ENCODE measurements at places on chromosomes 4 and X.

GRCh38 chrX:92209936-92210335, 430.8 kb downstream of the PCDH11X start:
- DNase-seq: no peak

GRCh38 chr4:1096841-1097240, 16.5 kb downstream of the RNF212 start:
- DNase-seq: no peak

GRCh38 chrX:9775930-9776329, 10.3 kb upstream of the GPR143 start:
- no peak for DNase-seq

DNA sequence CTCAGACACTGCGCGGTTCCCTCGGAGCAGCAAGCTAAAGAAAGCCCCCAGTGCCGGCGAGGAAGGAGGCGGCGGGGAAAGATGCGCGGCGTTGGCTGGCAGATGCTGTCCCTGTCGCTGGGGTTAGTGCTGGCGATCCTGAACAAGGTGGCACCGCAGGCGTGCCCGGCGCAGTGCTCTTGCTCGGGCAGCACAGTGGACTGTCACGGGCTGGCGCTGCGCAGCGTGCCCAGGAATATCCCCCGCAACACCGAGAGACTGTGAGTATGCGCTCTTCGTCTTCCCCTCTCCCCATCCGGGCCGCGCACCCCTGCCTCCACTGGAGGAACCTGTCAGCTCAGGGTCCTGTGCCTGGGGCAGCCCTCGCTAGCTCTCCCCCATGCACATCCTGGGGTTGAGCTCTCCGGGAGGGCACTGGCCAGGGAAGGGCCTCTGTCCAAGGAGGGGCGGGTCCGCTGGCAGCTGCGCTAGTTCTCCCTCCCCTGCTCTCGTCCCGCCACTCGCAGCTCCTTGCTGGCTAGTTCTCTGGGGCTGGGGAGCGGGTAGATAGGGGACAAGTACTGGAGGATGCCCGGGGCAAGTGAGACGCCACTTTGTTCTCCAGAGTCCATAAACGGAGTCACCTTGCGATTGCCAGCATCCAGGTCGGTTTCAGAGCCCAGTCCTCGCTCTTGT, 2.2 kb downstream of the SLIT2 start:
- peak; percentile 48 for DNase-seq

DNA sequence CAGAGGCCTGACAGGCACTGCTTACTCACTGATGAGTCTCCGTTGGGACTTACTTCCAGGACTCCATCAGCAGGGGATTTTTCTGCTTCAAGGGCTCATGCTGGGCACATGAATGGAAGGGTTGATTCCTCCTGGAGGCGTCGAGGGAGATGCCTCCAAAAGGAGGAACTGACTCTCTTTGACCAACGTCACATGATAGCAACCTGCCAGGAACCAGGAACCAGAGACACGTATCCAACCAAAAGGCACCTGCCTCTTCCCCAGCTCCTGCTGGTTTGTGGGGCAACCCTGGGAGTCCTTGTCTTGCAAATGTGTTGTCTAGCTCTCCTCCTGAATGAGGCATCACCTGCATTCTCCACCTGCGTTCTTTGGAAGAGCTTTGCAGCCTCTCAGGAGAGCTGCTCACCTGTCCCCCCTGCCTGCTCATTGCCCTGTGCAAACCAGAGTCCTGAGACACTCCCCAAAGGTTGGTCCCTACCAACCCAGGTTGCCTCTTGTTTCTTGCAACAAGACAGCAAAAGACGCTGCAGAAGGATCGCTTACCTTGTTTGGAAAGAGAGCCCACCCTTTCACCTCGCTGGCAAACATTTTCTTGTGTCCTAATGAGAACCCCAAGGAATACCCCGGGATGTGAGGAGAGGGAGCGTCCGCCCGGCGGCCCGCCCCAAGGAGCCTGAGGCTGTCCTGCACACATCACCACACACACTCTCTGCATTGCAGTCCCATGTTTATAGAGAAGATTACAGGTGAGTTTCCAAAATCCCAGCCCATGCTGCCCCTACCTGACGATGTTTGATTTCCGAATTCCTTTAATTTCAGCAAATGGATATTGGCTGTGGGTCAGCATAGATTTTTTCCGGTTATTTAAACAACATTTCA, 30.5 kb upstream of the SHOX start:
- DNase-seq: no peak

GRCh38 chr4:91454111-91454510, 849.7 kb upstream of the GRID2 start:
- no peak for DNase-seq

- DNase-seq: peak; percentile 5
These were observed 806.3 kb downstream of the STIM2 start for GRCh38 chr4:27666943-27667342.

GRCh38 chrX:112714357-112714918, 34.7 kb upstream of the LHFPL1 start:
- DNase-seq: no peak

DNA sequence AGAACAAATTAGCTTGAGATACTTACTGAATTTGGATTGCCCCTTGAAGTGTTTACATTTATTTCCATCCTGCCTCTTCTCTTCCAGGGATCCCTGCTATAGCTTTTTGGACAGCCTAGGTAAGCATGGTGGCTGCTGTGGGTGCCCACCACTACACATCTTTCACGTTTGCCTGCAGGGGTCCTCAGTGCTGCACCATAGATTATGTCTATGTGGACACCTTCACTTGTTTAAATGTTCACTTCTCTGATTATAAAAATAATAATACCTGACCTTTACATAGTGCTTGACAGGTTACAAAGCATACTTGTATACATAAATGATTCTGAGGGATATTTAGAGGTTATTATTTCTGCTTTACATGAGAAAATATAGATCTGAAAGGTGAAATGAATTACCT, 67.9 kb upstream of the SLC4A4 start:
- DNase-seq: peak; percentile 43

GRCh38 chr4:174460684-174461083, 61.6 kb downstream of the HPGD start:
- peak; percentile 39 for DNase-seq

- DNase-seq: no peak
These were observed 47.3 kb downstream of the PDE5A start for GRCh38 chr4:119581190-119581873.

DNA sequence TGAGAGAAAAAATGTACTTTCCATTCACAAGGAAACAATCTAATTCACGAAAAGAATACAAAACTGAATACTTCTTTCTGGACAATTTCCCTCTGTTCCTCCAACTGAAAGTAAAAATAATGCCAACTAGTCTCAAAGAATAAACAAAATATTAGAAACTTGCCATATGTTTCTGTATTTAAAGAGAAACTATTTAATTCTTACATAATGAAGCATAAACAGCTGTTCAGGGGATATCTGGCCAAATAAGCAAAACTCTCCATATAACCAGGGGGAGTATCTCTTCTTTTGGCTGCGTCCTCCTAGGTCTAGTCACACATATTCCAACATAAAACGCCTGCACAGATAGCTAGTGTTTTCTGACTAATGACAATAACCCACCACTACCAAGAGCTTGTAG, 805 bp downstream of the GATB start:
- DNase-seq: no peak

GRCh38 chr4:56297776-56298175, 89.5 kb downstream of the AASDH start:
- no peak for DNase-seq

DNA sequence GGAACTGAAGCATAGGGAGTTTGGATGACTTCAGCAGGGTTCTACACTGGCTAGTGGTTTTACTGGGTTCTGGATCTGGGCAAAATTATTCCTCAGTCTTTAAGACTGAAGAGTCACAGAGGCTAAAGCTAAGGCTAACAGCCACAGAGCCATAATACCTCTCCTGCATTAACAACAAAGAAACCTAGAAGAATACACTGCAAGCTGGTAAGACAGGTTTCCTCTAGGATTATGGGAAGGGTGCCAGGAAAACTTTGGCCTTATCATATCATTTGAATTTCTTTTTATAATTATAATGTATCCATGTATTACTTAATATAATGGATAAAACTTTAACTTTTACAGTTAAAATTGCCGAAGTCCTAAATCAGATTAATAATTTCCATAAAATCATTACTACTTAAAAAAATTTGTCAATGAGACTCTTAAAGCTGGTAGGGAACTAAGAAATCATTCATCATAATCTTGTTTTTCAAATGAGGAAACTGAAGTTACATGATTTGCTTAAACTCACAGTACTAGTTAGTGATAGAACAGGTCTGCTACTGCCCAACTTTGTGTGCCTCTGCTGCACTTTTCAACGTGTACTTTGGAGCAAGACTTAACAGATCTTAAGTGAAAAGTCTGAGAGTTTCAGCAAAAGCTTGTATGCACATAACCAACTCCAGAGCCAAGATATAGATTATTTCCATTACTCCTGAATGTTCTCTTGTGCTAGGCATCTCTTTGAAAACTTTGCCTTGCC, 24.2 kb upstream of the PGRMC2 start:
- no peak for DNase-seq

DNA sequence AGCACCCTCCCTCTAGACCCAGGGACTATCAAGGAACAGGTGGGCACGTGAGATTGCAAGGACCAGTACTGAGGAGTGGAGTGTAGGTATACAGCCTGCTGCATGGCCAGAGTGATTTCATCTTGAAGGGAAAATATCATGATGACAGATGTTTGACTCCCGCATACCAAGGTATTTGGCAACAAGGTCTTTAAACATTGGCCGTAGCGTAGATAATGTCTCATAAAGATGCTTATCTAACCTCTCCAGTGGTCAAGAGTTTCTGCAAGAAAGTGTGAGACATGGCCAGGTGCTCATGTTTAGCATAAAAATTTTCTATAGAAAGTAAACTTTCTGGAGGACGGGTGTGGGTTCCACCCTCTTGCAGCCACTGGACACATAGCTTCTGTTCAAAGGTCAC, 18.7 kb upstream of the ZNF630 start:
- DNase-seq: no peak

GRCh38 chr4:125368671-125369081, 53.9 kb downstream of the FAT4 start:
- peak; percentile 94 for DNase-seq

- DNase-seq: no peak
These were observed 261.8 kb downstream of the KCTD8 start for GRCh38 chr4:44186850-44187246.

DNA sequence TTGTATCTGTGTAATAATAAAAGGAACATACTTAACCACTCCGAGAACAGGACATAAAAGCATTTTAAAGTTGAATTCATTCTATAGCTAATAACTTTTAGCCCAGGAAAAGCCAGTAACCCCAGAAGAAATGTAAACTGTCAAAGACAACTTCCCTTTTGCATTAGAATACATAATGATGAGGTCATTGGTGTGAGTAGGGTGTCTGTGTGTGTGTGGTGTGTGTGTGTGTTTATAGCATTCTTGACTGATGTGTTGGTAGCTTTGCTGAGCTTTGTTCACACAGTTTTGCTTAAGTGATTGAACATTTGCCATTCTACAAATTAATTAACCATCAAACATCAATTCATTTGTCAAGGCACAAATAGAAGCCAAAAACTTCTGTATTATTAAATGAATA, 559.6 kb downstream of the ARAP2 start:
- no peak for DNase-seq

GRCh38 chr4:140777386-140777785, 21.2 kb upstream of the TBC1D9 start:
- DNase-seq: no peak

DNA sequence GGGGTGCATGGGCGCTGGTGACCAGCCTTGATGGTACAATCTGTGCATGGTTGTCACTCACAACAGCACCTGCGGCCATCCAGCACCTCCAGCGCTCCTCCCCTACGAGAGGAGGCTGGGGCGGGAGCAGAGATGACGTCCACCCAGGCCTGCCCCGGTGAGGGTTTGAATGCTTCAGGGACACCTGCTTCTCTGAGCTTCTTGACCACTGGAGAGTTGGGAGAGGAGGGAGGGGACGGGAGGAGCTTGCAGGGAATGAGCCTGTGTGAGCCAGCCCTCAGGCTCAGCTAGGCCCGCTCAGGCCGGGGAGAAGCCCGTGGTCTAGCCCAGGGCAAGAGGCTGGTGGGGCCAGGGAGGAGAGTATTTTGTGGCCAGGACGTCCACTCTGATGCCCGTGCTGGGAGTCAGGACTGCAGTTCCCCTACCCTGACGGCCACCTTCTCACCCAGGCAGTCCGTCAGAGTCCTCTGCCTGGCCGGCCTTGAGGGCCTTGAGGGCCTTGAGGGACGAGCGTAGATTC, 59.2 kb downstream of the CPZ start:
- no peak for DNase-seq

- no peak for DNase-seq
These were observed at the start of gene CYSLTR1 for GRCh38 chrX:78327370-78328086. Gene CYSLTR1, minus strand, starts transcription at chrX:78327611. Its CDS starts 53,865 bp downstream, at chrX:78273746.

- DNase-seq: peak; percentile 78
These were observed 6.4 kb upstream of the BGN start for GRCh38 chrX:153488231-153488914.

- no peak for DNase-seq
These were observed 279.0 kb downstream of the ARAP2 start for GRCh38 chr4:35965300-35965699.

DNA sequence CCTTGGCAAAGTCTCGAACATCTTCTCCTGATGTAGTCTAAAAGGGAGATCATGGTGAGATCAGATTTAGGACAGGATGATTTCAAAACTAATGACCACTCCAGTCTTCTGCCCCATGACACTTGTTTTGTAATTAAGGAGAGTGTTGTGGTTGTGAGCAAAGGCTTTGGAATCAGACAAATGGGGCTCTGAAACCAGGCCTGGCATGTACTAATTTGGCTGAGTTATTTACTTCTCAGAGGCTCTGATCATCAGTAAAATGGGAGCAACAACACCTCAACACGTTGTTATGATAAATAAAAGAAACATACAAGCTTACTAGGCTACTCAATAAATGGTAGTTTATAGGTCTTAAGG, 106.9 kb upstream of the FTHL17 start:
- DNase-seq: no peak

GRCh38 chrX:69388526-69388925, 115.6 kb upstream of the NALF2 start:
- no peak for DNase-seq

DNA sequence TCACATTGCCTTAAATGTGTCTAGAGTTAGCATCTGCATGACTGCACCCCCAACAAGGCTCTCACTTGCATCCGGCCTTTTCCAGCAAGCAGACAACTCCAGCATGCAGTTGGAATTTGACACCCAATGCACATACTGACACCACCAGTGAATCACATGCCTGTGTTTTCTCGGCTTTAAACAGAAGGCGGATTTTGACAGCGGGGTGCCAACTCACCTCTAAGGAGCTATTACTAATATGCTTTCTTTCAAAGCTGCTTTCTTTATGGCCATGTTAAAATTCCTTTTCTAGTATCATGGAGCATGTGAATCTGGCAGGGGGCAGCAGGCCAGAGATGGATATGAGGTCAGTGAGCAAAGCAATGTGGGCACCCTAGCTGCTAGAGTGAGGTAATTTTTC, 78.0 kb upstream of the CLNK start:
- DNase-seq: peak; percentile 98
